Stimulated activated CD4-positive, alpha-beta T cell treated with anti-CD3 and anti-CD28 coated beads, Interleukin-1b, Interleukin-23, amount 100 ng/mL, for 4 hours (primary cell): ENCODE measurements at places on chromosomes 7 and 10.

- DNase-seq: no peak
Measured at GRCh38 chr10:52623761-52624160, 148.8 kb downstream of the MBL2 start.

GRCh38 chr10:132915411-132915810, 27.0 kb downstream of the CFAP46 start:
- no peak for DNase-seq

- DNase-seq: no peak
Measured at GRCh38 chr7:156780724-156781455, 112.1 kb downstream of the LMBR1 start.

- no peak for DNase-seq
Measured at GRCh38 chr10:74382663-74383062, 231.6 kb downstream of the ADK start.

DNA sequence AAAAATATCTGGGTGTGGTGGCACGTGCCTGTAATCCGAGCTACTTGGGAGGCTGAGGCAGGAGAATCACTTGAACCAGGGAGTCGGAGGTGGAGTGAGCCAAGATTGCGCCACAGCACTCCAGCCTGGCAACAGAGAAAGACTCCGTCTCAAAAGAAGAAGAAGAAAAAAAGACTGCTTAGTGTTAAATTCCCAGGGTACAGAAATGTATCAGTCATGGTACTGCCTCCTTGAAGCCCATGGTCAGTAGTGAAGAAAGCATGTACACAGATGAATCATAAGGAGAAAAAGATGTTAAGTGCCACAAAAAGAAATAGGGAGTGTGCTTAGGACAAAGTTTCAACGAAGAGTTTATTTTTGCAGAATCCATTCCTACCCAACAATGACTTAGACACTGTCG, 62.5 kb upstream of the KMT2E start:
- no peak for DNase-seq

DNA sequence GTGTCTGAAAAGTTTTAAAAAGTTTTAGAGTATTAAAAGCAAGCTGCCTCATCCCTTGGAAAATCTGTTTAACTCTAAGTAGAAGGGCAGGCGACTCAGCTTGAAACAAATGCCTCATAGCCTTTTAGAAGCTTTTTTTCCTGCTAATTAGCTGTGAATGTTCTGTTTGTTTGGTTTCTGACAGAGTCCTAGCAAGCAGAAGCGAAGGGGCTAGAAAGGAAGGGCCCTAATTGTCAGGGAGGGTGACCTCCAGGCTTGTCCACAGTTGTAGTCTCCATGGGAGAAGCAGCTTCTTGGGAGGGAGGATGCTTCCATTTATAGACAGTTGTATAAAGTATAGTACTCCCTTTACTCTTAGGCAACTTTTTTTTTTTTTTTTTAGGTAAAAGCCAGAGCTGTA, 90.9 kb downstream of the DNAJC1 start:
- DNase-seq: no peak

DNA sequence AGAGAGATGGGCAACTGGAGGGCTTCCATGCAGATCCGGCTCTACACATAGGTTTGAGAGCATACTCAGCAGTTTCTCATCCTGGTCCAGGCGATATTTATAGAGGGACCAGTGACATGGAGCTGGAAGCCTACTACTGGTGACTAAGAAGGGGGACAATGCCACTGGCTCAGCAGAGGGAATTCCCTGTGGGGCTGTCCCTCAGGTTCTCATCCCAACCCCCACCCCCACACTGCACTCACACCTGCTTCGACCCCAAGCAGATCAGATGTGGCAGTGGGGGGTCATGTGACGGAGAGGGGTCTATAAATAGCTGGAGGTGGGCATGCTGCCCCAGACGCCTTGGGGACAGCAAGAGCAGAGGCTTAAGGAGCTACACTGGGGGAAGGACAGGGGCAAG, at the start of gene CLCN1:
CLCN1 (plus strand) TSS at position 336 of the 400 bp plus-strand sequence. CDS start 102 bp downstream, outside the sequence.
- DNase-seq: no peak

DNA sequence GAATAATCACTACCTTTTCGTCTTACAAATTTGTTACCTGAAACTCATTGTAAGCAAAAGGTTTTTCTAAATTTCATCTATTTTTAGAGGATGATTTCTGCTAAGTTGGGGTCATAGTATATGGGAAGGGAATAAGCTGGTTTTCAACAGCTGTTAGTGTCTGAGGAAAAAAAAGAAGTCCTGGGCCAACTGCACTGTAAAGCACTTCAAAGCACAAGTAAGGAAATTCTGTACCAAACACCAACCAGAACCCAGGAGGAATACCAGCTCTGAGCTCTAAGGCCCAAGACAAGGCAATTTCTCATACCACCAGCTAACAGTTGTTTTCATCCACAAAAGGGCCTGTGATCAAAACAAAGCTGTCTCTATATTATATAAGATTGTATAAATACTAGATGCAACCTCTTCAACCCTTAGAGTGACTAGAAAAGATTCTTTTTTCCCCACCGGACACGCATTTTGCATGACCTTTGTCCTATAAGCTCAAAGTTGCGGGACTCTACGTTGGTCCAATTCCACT, 6.1 kb upstream of the MEOX2 start:
- DNase-seq: no peak

DNA sequence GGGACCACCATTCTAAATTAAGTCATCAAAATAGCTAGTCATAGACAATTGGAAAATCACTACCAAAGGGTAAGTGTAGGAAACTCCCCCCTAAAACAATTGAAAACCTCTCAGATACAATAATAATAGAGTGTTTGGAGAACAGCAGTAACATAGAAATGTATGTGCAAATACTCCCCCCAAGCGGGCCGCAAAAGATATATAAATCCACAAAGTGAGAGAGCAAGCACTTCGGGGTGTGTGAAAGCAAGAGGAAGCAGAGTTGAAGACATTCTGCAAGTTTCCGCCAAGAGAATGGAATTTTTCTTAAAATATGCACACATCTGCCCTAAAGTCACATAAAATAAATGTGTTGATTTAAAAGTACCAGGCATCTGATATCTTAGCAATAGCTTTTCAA, 33.3 kb downstream of the CHCHD3 start:
- DNase-seq: no peak

DNA sequence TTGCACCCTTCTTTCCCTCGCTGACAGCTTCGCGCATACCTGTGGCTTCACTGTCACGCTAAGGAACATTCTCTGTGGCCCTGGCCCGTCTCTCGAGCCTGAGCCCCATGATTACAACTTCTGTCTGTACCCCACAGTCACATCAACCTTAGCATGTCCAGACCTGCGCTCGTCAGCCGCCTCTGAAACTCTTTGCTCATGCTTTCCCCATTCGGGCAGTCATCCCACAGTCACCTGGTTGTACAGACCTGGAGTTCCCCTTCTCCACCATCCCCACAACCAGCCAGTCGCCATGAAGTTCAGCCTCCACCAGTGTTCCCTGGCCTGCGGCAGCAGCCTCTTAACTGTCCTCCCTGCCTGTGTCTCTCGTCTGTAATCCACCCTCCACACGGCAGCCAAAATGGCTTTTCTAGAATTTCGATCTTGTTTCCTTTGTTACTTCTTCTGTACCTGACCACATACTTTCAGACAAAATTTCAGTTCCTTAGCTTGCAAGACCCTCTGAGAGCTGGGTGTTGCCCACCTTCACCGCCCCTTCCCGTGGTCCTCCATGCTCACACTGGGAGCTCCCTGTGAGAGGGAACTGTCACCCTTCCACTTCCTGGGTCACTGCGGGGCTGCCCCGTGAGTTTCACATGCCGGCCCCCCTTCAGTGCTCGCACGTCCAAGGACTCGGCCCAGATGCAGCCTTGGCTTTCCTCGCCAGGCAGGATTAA, 229.2 kb downstream of the CELF2 start:
- no peak for DNase-seq

DNA sequence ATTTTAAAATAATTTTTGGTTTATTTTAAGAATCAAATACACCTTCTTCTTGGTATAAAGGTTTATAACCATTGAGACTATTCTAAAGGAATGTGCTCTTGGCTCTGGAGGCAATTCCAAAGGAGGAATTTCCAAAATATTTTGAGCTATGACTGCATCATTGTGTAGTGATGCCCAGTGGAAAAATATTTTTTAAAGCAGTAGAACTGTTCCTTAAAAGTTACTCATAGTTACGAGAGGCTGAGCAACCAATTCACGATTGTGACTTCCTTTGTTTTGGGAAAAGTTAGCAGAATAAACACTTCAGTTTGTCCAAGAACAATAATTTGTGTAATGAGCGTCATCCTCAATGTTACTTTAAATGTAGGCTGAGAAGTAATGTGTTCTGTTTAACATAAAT, 233.6 kb downstream of the BAMBI start:
- no peak for DNase-seq

- DNase-seq: no peak
Measured at GRCh38 chr10:3287572-3288445, 115.2 kb upstream of the PITRM1 start.
